SK-N-SH (cell line): ENCODE measurements at places on chromosomes 1 and 21. TPM values are rescaled to one million over a fixed set of nuclear protein-coding genes. Genes with fewer than 3 reads are reported as not detected.

GRCh38 chr1:33338440-33339211, 17.7 kb upstream of the A3GALT2 start:
- peak overlapping the region; percentile 60 for H3K27ac ChIP-seq
- H3K4me1 ChIP-seq: peaks cover 79% of the 10 kb centered on the region
- H3K36me3 ChIP-seq: peaks cover 55% of the 10 kb centered on the region

- no peaks in the 10 kb centered on the region for H3K36me3 ChIP-seq
- H3K27ac ChIP-seq: no peak overlapping the region
- no peak overlapping the region for H3K4me3 ChIP-seq
- no peaks in the 10 kb centered on the region for H3K4me1 ChIP-seq
- peak; percentile 60 for DNase-seq
These were observed 469.6 kb downstream of the NPHP4 start for GRCh38 chr1:5522531-5523145.

DNA sequence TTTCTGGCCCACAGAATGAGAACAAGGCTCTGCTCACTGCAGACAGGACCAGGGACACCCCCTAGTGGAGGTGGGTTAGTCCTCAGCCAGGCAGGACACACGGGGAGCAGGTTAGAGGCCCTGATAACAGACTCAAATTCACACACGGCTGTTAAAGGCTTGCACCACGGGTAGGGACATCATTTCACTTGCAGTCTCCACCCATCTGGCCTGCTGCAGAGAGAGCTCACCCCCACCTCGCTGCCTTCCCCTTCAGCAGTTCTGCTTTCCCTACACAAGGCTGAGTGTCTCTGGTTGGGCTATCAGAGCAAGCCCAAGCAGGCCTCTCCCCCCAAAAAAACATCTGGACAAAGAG, 20.6 kb downstream of the MEF2D start:
- H3K4me1 ChIP-seq: no peaks in the 10 kb centered on the region; the same call in 1 of the 2 replicates
- peaks cover 31% of the 10 kb centered on the region for H3K36me3 ChIP-seq
- no peaks in the 10 kb centered on the region for H3K27me3 ChIP-seq

DNA sequence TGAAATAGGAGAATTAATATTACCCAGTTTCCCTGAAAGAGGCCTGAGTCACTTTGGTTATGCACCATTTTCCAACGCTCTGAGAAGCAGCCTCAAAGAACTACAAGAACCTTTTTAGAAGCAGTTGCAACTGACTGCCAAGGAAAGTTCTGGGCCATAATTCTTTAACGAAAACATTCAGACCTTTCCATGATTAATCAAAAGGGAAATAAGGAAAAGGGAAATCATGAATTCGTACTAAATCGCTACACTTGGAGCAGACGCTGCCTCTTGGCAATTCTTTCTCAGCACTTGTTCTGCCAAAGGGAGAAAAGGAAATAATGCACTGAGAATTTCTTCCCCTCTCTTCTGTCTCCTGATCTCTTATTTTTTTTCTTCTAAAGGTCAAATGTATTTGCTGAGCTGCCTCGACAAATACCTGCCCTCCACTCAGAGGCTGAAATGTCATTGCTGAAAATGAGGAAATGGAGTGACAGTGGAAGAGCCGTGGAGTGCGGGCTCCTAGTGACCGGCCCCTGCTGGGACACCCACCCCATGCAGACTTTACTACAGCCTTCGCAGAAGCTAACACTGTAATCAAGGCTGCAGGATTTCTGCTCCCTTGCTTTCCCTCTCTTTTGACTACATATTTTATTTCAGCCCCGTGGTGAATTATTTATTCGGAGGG, 67.9 kb upstream of the GALNT2 start:
- no peak for DNase-seq
- no peak overlapping the region for H3K27ac ChIP-seq
- H3K27me3 ChIP-seq: no peaks in the 10 kb centered on the region
- H3K4me3 ChIP-seq: no peak overlapping the region

Gene RNF223
- not detected in 2 replicates for polyA plus RNA-seq
